ENCODE measurements at places on chromosomes 11 and 22.
A peak's percentile ranks its signal among the peaks of the same experiment; 100 is the strongest.

DNA sequence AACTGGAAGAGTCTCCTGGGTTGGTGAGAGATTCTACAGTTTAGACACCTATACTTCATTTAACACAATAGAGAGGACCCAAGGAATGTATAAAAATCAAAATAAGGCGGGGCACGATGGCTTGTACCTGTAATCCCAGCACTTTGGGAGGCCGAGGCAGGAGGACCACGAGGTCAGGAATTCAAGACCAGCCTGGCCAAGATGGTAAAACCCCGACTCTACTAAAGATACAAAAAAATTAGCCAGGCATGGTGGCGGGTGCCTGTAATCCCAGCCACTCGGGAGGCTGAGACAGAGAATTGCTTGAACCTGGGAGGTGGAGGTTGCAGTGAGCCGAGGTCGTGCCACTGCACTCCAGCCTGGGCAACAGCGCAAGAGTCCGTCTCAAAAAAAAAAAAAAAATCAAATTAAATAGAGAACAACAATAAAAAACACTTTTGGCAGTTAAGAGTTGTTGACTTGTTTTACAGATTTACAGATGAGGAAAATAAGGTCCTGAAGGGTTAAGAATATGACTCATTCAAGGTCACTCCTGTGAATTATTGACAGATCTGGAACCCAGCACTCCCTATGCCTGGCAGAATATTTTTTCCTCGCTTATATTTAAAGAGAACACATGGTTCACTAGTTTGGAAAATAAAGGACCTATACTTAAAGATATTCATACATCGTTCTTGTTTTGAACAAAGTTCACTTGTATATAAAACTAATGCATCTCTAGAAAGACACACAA, 5.2 kb downstream of the LGR4 start:
- no peak for DNase-seq

- DNase-seq, result no peak
Measured at GRCh38 chr11:111019871-111020670, 225.5 kb upstream of the POU2AF2 start.

- DNase-seq, result no peak
Measured at GRCh38 chr11:1733009-1733715, 17.2 kb downstream of the IFITM10 start.

GRCh38 chr11:64204464-64204989, 2.0 kb upstream of the FERMT3 start:
- DNase-seq, result peak; percentile 92

DNA sequence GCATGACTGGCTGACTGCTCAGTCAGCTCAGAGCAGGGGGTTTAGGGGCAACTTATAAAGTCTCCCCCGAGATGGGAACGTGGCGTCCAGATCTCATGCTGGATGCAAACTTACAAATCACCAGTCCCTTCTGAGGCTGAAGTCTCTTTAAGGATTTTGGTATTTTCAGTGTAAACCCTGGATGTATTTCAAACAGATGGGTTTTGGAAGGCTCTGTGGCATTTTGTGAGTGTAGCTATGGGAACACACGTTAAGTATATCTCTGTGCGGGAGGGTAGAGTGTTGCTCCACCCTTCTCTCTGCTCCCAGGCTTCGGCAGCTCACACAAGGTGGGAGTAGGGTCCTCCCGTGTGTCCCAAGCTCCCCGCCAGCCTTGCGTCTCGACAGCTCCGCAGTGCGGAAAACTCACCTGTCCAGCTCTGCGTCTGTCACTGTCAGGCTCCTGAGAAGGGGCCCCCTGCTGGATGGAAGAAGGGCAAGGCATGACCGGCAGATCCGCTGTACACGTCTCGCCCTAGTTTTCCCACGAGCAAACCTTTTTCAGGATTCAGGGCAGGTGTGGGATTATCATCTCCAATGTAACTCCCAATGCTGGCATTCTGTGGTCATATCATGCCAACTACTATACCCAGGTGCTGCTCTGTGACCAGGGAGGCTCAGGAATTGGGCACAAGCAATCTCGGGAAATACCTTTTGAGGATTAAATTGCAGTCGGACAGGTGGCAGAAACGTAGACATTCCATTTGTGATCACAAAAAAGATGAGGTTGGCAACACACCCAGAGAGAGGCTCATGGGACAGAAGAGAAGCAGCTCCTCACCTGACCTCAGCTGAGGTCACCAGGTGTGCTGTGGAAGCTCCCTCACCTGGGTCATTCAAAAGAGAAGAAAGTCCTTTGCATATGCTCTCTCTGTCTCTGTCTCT, 313.9 kb upstream of the B3GAT1 start:
- DNase-seq, result no peak

- no peak for DNase-seq
Measured at GRCh38 chr22:44728761-44729324, 23.5 kb upstream of the ARHGAP8 start.

DNA sequence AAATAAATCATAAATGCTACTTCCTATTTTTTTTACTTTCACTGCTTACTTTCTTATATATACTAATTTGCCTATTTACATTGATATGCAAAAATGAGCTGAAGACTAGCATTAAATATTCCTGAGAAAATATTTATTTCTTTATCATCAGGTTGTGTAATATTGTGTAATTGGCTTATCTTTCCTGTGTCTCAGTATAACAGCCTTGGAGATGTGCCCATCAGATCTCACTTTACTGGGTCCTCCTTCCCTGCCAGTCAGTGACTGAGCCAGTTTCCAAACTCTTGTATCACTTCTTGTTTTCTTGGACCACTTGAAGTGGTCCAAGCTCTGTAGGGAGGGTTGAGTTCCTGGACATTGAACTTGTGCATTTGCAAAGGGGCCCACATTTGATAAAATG, 900.0 kb downstream of the LUZP2 start:
- DNase-seq, result no peak

DNA sequence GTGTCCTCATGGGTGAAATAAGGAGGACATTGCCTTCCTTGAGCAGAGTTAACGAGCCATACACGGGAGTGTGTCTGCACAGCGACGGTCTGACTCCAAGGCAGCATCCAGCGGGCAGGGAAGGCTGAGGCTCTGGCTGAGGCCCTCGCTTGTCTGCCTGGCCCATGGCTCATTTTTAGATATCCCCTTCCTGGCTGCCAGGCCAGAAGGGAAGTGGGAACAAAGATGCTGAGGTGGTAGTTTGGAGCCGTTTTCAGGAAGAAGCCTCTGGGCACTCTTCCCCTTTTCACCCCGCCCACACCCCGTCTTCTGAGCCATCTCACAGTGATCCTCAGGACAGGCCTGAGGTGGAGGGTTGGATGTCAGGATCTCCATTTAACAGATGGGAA, 3.0 kb upstream of the SLCO2B1 start:
- no peak for DNase-seq

DNA sequence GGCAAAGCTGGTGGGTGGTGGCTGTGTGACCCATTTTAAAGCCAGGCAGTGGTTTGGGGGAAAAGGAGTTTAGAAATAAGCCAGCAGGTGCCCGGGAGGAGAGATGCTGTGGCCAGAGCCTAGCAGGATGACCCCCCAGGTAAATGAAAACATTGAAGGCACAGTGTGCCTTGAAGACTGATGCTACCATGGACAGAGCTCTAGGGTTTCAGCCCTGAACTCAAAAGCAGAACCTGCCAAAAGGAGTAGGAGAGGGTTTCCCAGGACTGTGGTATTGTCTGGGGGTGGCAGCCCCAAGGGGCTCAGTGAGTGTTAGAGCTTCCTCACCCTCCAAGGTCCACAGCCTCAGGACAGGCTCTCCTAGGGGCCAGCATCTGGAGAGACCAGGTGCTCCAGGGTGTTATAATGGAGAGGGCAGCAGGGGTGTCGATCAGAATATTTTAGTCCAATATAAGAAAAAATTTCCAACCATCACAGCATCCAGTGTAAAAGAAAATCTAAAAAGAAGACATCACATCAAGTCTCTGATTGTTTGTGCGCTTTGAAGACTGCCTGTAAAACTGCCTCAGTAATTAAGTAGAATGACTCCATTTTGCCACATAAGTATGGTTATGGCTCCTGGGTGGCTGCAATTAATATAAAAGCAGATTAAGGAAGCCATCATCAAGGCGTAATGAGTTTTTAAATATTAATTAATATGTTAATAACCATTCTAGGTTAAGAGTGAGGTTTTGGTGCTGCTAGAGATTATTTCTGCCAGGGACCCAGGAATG, 88.6 kb upstream of the LMO1 start:
- no peak for DNase-seq

- no peak for DNase-seq
Measured at GRCh38 chr22:35842954-35843353, 125.3 kb downstream of the APOL5 start.

DNA sequence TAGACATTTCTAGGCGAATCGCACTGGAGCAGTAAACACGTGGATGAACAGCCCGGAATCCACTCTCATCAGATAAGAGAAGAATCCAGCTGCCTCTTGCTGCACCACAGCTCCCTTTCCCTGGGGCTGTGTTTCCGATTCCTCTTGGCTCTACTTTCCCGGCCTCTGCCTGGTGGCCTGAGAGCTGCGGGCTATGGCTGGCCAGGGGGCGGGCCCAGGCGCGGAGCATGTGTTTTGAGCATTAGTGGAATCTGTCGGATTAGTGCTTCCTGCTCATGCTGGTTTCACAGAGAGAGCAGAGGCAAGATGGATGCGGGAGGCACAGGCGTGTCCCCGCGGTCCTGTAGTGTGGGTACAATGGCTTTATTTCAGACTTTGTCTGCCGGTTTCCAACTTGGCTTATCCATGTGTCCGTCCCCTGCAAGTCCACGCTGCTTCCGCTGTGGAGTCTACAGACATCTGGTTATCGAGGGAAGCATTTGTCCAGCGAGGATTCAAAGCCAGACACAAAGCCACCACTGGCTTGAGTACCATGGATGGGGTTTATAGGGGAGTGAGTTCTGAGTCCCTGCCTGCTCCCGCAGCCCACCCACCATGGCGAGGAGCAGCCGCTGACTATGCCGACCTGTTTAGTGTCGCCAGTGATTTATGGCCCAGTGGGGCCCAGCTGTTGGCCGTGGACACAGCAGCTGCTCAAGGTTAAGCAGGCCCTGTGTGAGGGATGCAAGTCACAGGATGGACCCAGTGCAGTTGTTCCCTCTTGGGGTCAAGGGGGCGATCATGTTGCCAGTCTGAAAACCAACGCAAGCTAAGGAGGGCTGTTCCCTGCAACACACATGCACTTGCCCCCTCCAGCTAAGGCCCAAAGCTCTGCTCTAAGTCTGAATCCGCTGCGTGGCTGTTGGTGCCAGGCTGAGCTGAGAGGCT, 43.3 kb upstream of the EP300 start:
- DNase-seq, result no peak

- no peak for DNase-seq
Measured at GRCh38 chr11:86513746-86514373, 139.2 kb downstream of the CCDC81 start.

- DNase-seq, result no peak
Measured at GRCh38 chr11:40882301-40882700, 577.2 kb downstream of the LRRC4C start.

- DNase-seq, result no peak
Measured at GRCh38 chr11:8905528-8906165, 5.3 kb upstream of the AKIP1 start.

- DNase-seq, result no peak
Measured at GRCh38 chr11:21965221-21965620, 227.7 kb upstream of the ANO5 start.

DNA sequence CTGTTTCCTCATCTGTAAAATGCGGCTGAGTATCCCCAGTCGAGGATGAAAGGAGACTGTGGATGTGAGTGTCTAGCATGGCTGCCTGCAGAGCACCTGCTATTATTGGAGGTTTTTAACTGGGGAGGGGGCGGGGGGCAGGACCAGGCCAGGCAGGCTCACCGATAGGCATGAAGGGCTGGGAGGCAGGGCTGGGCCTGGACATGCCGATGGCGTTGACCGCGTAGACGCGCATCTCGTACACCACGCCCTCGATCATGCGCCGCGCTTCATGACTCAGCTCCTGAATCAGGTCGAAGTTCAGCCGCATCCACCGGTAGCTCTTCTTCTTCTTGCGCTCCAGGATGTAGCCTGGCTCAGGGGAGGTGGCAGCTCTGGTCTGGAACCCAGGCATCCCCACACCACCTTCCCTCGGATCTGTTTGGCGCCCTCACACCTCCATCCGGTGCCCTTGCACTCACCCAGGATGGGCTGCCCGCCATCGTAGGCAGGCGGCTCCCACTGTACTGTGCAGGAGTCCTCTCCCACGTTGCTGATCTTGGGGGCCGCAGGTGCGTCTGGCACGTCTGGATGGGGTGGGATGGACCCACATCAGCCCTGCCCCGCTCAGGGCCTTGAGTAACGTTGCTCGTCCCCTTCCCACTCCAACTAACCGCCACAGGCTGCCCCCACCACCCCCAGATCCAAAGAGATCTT, 15.1 kb downstream of the MYBPC3 start:
- DNase-seq, result no peak

DNA sequence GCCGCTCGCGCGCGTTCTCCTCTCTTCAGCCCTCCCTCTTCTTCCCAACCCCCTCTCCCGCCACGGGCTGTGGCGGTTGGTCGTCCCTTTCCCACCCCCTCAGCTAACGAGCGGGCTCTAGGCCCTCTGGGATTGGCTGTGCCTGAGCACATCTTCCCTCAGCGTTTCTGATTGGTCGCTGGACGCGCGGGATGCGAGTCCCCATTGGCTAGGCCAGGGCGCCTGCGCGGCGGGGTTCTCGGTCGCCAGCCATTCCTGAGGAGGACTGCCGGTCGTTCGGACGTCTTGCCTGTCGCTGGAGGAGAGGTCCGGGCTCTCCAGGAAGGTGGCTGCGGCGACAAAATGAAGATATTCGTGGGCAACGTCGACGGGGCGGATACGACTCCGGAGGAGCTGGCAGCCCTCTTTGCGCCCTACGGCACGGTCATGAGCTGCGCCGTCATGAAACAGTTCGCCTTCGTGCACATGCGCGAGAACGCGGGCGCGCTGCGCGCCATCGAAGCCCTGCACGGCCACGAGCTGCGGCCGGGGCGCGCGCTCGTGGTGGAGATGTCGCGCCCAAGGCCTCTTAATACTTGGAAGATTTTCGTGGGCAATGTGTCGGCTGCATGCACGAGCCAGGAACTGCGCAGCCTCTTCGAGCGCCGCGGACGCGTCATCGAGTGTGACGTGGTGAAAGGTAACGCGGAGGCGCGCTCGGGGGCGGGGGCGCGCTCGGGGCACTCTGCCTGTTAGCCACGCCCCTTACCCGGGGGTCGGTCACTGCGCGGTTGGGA, at the start of gene RBM14:
RBM14 (plus strand) TSS at position 252 of the 776 bp plus-strand sequence; CDS start at position 343, 91 bp downstream.
- peak; percentile 96 for DNase-seq

GRCh38 chr11:124753205-124753604, 1.1 kb upstream of the VSIG2 start:
- DNase-seq, result no peak

DNA sequence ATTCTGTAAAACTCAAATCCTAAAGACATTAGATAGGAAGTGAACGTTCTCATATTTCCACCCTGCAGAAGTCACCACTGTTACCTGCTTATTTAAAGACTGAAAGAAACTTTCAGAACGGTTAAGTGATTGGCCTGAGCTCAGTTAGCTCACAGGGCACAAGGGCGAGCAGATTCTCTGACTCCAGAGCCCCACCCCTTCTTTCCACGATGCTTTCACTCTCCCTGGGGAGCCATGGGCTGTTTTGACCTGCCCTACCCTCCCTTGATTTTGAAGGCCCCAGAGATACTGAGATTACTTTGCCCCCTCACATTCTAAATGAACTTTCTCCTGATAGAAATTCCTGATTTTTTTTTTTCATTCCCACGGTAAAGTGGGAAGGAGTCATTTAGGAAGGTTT, 33.9 kb downstream of the ARHGAP1 start:
- DNase-seq, result no peak

Data from NCI-H2107 (cell line).